ENCODE measurements at places on chromosomes 5 and 9.

DNA sequence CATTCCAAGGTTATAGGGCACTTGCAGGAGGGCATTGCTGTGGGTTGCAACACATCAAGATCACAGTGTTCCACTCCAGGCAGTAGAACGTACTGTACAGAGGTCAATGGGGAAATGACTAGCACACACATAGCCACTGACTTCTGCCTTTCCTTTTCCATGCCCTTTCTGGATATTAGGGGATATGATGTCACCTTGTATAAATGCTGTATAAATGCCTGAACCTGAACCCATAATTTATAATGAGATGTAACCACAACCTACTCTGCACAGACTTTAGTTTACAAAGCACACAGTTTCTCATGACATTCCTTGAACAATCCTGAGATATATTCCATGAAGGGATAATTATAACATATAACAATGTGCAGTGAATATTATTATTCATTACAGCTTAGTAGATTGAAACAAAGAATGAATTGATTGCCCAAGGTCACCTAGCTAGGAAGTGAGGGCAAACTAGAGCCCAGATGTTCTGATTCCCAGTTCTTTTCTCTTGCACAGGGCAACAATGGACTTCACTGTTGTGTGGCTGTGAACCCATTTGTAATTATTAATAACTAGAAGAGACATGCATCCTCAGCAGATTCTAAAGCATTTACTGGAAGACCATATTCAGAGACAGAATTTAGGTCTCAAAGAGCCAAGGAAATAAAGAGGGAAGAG lies 5.6 kb upstream of the ABLIM3 start:
- peak; percentile 28 for DNase-seq

- DNase-seq = no peak
These were observed 478.2 kb downstream of the SPATA31D1 start for GRCh38 chr9:82466616-82467260.

GRCh38 chr9:115946530-115946929 lies 207.1 kb upstream of the PAPPA start:
- no peak for DNase-seq

DNA sequence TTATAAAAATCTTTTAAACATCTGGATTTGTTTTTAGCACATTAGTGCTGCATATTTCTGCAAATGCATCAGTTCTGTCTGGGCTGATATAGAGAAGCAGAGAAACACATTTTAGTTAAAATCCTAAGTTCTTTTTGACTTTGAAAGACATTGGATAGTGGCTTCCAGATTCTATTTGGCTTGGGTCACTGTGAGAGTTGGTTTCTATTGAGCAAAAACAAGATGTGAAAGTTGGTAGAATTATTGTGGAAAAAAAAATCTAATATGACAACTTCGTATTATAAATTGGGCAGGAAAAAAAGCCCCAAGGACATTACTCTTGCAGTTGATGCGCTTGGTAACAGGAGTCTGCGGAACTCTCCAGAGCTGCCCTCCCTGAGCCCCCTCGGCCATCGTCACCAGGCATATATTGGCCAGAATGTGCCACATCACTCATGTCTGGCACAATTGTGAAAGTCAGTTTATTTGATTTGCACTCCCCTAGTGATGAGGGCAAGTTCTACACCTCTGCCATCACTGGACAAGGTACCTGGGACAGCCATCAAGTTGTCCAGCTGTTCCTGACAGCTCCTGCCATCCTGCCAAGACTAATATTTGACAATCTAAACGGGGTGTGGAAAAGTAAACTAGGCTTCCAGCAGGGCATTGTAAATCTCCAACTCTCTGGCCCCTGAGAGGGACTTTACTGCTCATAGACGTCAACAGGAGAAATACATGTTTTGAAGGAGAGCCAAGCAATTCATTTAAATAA lies 334.5 kb downstream of the TENT4A start:
- no peak for DNase-seq

DNA sequence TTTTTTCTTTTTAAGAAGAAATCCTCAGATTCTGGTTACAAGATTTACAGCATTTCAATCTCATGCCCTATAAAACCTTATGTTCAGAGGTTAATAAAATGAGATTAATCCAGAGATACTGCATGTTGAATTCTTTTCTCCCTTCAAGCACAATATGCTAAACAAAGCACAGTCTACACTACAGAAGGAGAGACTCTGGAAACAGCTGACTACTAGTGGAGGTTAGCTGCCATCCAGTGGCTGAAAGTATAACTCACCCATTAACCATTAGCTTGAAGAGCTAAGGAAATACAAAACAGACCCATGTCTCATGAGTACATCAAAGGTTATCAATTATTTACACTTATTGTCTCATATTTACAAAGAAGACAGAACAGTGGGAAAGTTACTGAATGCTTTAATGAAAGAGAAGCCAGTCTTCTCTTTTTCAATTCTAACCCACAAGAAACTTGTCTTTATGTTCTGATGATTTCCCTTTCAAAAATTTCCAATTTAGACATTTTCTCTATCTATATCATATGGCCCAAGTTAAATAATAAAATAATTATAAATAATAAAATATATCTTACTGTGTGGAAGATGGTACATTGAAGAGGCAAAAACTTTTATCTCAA lies 12.7 kb upstream of the DNAH5 start:
- peak; percentile 76 for DNase-seq

- no peak for DNase-seq
These were observed 91.0 kb downstream of the SNX18 start for GRCh38 chr5:54608423-54609085.

DNA sequence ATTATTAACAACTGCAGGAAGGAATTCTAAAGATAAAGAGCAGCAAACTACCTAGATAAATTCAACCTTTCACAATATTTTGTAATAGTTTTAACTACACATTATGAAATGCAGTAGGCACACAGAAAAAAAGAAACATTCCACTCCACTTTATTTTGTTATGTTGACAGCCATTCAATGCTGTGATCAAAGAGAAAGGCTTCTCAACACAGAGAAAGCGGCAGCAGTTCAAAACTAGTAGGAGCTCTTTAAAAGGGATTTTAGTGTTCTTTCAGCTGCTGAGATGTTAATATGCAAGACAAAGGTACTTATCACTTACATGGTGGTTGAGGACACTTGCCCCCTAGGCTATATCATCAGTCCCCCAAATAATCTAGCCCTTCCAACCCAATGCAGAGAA lies 11.6 kb downstream of the CEMIP2 start:
- DNase-seq = peak; percentile 53

GRCh38 chr5:160660132-160660531 lies 191.9 kb downstream of the ATP10B start:
- no peak for DNase-seq

GRCh38 chr5:17257705-17258273 lies 40.4 kb downstream of the BASP1 start:
- DNase-seq = no peak

Data from adipocyte (in vitro differentiated cells).